ENCODE measurements at places on chromosomes 12 and 14.

- no peak for DNase-seq
These were observed 24.5 kb upstream of the PPP1R13B start for GRCh38 chr14:103871596-103872480.

GRCh38 chr12:47488888-47489287 is 216.9 kb downstream of the RPAP3 start:
- DNase-seq = no peak

DNA sequence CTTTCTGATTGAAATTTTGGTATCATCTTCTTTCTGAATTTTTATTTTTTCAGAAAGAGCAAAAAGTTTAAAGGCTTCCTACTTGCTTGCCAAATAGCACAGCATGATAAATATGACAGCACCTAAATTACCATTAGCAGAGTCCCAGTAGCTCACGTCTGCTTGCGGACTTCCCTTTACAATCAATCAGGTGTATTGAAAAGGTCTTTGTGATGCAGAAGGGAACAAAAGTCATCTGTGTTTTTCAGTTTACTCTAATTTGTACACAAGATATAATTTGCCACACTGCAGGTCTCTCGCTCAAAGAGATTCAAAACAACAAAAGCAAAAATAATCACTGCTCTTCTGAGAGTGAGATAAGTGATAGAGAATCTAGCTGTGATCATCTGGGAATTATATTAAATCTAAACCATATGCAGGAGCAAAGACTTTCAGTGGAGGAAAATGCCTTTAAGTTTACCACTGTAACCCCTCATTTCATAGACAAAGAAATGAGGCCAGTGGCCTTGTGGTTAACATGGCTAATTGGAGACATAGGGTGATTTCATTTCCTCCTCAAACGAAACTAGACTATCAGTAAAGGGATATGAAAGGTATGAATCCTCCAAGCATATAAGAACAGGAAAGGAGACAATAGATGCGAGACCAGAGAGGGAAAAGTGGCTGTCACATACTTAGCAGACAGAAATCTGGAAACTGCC is 240.8 kb upstream of the TMPO start:
- DNase-seq = no peak

DNA sequence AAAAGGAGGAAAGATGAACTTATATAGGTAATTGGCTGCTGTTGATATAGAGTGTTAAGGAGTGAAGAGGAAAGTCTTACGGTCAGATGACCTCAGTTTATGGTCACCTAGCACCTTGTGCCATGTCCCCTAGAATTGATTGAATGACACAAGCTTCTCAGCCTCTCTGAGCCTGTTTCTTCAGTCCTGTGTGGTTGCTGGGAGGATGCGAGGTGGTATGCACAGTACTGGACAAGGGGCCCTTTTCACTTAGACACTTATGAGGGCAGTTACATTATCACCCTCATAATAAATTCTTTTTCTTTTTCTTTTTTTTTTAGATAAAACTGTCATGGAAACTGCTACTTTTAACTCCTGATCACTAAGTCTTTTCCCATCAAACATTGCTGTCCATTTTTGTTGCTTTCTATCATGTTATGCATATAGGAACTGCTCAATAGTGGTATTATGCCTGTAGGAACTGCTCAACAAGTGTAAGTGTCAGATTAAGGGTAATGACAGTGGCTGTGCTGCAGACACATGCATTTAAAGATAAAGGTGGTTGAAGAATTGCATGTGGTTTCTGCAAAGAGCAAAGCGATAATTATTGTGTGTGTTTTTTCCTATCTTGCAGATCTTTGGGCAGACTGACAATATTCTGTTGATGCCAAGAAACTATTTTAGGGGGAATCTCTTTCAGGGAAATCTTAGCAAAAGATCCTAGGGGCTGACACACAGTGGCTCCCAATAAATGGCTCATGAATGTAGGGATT is 11.6 kb downstream of the ANO6 start:
- DNase-seq = no peak

- peak; percentile 75 for DNase-seq
These were observed at the start of gene HSPB8 for GRCh38 chr12:119178544-119179334. TSS of gene HSPB8 (plus strand) at chr12:119178931. CDS start at chr12:119179313, 382 bp downstream.

DNA sequence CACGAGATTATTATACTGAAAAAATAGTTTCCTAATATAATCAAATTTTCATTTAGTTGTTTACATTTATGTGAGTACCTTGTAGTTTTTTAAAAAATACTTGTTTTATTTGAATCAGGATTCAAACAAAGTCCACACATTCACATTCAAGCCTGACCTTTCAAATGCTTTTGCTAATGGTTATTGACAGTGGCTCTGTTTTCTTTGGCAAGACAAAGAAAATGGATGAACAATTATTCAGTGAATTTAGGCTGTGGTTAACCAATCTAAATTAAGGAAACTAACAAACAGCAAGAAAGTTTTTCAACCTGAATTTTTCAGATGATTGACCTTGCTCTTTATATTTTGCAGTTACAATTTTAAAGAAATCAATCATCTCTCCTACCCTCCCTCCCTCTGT is 9.7 kb downstream of the SLC4A8 start:
- no peak for DNase-seq

- no peak for DNase-seq
These were observed 156.5 kb upstream of the EEA1 start for GRCh38 chr12:93085383-93086287.
